ENCODE measurements at places on chromosomes 3 and 15.

DNA sequence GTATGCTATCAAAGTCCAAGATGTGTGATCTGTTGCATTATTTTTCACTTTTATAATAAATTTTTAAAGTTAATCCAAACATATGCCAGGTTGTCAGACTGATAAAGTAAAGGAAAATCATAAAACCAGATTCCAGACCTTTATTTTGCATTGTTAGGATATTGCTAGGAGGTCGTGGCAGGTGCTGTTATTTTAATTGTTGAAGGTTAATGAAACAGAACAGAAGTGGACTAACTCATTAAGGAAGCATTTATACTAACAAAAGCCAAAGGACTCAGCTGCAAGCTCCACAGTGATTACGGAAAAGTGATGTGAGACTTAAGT lies 63.1 kb downstream of the DCLK3 start:
- DNase-seq = no peak

- DNase-seq = no peak
Observed at GRCh38 chr3:51380601-51381332, 4.3 kb upstream of the MANF start.

DNA sequence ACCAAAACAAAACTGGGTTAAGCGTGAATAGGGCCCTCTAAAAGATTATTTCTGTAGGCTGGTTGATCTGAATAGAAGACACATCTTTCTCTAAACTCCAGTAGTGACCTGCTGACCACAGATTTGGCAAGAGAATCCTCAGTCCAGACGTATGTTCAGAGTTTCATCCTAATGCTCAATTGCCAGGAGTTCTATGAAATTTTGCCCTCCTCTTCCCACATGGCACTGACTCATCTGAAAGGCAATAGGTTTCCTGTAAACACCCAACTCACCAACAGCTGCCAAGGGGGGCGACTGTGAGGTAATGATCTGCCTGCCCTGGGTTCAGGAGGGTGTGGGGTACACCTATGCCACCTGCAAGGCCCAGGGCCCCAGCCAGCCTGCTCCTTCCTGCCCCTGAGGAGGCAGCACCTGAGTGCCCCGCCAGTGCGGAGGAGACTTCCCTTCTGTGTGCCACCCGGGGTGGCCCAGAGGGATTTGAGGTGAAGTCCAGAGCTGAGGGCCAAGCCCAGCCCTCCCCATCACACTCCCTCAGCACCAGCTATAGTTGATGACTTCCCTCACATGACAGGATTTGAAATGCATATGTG lies 8.4 kb upstream of the PLA2G4D start:
- no peak for DNase-seq

DNA sequence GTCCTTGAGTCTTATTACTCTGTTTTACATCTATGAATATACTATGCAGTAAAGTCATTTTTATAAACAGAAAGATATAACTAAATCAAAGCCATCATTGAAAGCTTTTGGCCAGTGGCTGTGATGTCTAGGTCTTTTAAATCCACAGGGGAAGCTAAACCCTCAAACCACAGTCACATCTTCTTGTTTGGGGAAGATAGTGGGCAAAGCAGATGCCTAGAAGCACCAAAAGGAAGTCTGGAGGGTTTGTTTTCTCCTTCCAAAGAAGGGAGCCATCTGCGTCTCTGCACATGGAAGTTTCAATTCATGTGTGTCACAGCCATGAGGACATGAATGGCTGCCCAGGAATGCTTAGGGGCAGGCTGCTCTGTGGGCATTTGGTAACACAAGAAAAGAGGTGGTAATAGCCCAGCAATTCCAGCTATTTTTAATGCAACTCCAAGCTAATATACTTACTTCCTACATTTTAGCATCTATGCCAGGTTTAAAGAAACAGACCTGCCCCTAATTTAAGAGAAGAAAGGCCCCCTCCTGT lies 322.2 kb downstream of the SLC9A9 start:
- DNase-seq = no peak

GRCh38 chr3:59456852-59457485 lies 407.1 kb upstream of the CFAP20DC start:
- no peak for DNase-seq

DNA sequence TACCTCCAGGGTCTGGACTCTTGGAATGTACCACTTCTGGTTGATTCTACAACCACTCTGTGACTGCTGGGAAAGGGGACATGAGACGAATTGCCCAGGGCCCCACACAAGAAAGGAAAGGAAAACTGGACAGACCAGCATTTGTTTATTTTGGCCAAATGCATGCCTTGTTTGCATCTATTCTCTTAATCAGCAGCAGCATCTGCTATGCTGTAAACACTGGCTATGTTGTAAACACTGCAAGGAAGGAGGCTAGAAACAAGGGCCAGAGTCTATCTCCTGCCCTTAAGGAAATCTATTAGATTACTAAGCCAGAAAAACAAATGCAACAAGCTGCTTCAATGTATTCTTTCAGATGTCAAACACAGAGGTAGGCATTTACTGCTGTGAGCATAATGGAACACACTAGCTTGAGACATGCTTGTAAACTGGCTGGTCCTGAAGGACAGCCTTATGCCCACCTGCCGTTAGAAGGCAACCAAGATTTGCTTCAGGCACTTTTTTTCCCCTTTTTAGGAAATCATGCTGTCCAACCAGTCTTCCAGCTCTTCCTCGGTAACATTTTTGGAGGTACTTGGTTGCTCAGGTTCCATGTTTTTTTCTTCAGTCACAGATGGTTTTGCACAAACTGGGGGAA lies 102.1 kb upstream of the CHRM5 start:
- no peak for DNase-seq
